ENCODE measurements at places on chromosomes 3 and 15.

- no peak for DNase-seq
These were observed 139.5 kb downstream of the KCNAB1 start for GRCh38 chr3:156259896-156260295.

- DNase-seq: no peak
These were observed 44.3 kb upstream of the UBE2E1 start for GRCh38 chr3:23761440-23761896.

GRCh38 chr3:20480786-20481365 is 294.9 kb upstream of the SGO1 start:
- no peak for DNase-seq

- no peak for DNase-seq
These were observed 2.5 kb downstream of the SCG5 start for GRCh38 chr15:32643907-32644445.

GRCh38 chr15:74422265-74422651 is 11.5 kb downstream of the SEMA7A start:
- DNase-seq: no peak

DNA sequence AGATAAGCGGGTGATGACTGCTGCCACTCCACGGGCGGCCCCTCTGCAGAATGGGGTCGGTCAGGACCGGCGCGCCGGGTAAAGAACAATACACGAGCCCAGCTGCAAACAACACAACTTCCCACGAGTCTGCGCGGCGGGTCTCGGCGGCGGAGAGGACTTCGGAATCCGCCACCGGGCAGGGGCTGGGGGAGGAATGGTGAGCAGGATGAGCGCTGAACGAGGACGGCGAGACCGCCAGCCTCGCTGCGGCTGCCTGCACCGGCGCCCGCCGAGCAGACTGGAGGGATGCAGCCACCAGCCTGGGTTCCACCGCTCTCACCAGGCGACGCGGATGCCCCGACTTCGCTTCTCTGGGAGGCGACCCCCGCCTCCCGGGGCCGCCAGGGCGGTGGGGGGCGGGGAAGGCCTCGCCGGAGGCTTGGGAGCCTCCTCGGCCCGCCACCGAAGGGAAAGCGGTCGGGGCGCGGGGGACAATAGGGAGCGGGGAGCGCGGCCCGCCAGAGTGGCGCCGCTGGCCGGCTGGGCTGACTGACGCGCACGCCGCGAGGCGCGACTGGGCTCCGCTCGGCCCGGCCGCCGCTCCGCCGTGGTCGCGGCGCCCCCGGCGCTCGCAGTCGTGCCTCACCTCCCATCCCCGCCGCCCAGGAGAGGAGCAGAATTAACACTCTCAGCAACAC is 515 bp downstream of the ADAM10 start:
- no peak for DNase-seq

DNA sequence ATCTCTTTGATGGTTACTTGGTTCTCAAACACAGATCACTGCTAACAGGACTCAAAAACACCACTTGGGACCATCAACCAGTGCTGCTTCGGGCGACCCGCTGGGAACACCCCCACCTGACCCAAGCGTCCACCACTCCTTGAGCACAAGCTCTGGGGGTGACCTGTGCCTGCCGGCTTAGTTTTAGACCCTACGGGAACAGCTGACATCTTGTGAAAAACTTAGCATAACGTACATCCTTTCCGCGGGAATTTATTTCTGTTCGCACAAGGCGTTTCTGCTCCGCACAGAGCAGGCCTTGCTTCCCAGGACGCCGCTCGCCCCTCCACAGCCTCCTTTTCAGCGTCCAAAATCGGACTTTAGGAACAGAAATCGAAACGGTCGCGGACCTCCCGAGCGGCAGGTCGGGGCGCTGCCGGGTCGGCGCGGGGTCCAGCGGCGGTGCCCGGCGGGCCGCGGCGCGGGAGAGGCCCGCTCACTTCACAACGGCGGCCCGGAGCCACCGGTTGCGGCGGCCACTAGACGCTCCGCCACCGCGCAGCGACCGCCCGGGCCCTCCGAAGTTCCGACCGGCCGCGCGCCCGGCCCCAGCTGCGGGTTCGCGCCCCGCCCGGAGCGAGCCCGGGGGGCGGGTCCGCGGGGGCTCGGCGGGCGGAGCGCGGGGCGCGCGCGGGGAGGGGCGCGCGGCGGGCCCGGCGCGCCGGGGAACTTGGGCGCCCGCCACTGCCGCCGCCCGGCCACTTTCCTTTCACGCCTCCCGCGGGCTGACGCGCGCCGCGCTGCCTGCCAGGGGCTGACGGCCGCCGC is 959 bp downstream of the SFMBT1 start:
- peak; percentile 27 for DNase-seq

- DNase-seq: no peak
These were observed 231.5 kb downstream of the WDR72 start for GRCh38 chr15:53527996-53528395.

GRCh38 chr15:42155546-42156242 is 742 bp downstream of the PLA2G4F start:
- DNase-seq: no peak

DNA sequence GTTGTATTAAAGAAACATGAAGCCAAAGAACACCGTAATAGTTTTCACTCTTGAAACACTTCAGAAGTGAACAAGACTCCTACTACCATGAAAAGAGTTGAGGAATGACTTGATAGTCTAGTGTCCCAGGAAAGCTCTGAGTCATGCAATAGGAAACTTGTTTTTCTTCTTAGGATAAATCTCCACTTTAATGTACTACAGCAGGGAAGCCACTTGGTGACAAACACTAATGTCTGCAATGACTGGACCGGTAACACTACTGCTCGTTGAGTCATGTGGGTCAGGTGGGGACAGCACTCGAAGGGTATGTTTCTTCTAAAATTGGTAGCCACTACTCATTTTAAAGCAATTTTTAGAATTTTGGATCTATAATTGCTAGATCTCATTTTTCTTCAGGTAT is 291.7 kb upstream of the CNTN3 start:
- DNase-seq: no peak

- no peak for DNase-seq
These were observed 784 bp upstream of the CISH start for GRCh38 chr3:50612234-50612882.
